Right renal cortex interstitium (tissue), 3 donors: ENCODE measurements at places on chromosomes 6 and 20. TPM values are rescaled to one million over a fixed set of nuclear protein-coding genes. Genes with fewer than 3 reads are reported as not detected.

GRCh38 chr6:48087448-48087847, 23.5 kb downstream of the PTCHD4 start:
- no peak for DNase-seq

GRCh38 chr6:147903321-147903720, 394.8 kb downstream of the SAMD5 start:
- no peak for DNase-seq

DNA sequence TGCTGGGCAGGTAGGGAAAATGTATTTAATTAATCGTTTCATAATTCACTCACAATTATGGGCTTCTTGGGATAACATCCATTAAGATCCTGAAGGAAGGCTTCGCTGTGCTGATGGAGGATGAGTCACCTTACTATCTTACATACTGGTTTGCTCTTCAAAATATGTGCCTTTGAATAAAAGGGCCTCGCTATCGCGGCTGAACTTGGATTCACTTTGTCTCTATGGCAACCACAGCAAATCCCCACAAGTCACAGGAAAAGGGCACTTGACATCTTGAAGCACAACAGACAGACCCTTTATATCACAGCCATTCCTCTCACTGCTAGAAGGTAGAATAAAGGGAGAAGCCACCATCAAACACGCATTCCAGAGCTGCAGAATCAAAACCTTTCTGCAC, 141.3 kb upstream of the MYLIP start:
- DNase-seq, result no peak

GRCh38 chr20:6142348-6142993, 19.6 kb upstream of the FERMT1 start:
- DNase-seq, result no peak

The PACSIN1 gene
- 0.72 TPM for polyA plus RNA-seq

GRCh38 chr6:109762769-109763441, 71.8 kb downstream of the FIG4 start:
- no peak for DNase-seq

The PSORS1C2 gene
- not detected for polyA plus RNA-seq

- DNase-seq, result no peak
Measured at GRCh38 chr20:49833483-49833882, 20.9 kb downstream of the SLC9A8 start.

The SAMD3 gene
- polyA plus RNA-seq, result 0.97 TPM

GRCh38 chr6:15364401-15365037, 118.7 kb downstream of the JARID2 start:
- no peak for DNase-seq

The KHDRBS2 gene
- polyA plus RNA-seq, result 3.0 TPM

DNA sequence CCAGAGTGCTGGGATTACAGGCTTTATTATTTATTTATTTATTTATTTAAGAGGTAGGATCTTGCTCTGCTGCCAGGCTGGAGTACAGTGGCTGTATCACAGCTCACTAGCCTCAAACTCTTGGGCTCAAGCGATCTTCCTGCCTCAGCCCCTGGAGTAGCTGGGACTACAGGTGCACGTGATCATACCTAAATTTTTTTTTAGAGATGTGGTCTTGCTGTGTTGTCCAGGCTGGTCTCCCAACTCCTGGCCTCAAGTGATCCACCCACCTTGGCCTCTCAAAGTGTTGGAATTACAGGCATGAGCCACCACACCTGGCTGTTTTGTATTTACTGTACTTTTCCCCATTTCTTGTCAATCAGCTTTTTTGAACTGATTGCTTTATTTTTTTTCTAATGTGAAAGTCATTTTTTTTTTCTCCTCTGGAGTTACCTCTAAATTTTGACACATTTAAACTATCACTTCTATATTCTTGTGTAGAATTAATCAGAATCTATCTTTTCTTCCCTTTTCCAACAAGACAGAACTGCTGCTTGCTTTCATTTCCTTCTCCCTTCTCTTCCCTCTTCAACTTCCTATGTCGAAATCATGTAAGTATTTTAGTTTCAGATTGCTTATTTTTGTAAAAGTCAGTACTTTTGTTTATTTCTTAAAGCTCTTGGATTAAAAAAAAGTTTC, 12.0 kb downstream of the PANK2 start:
- DNase-seq, result no peak

- no peak for DNase-seq
Measured at GRCh38 chr6:39903656-39904055, 30.6 kb downstream of the MOCS1 start.

DNA sequence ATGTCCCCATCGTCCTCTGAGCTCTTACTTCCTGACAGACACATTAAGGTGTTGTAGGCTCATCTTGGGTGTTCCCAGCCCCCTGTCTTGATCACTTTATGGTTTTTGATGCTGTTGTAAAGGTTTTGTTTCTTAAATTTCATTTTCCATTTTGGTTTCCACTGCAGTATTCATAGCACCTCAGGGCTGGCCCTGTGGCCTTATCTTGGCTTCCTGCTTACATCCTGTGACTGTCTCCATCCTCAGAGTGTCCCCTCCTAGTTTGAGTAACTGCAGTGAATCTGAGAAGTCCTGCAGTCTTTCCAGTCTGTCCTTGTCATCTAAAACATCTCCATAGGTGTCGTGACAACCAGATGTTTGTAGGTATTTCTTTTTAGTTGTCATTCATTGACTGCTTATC, 50.9 kb downstream of the JARID2 start:
- DNase-seq, result no peak

DNA sequence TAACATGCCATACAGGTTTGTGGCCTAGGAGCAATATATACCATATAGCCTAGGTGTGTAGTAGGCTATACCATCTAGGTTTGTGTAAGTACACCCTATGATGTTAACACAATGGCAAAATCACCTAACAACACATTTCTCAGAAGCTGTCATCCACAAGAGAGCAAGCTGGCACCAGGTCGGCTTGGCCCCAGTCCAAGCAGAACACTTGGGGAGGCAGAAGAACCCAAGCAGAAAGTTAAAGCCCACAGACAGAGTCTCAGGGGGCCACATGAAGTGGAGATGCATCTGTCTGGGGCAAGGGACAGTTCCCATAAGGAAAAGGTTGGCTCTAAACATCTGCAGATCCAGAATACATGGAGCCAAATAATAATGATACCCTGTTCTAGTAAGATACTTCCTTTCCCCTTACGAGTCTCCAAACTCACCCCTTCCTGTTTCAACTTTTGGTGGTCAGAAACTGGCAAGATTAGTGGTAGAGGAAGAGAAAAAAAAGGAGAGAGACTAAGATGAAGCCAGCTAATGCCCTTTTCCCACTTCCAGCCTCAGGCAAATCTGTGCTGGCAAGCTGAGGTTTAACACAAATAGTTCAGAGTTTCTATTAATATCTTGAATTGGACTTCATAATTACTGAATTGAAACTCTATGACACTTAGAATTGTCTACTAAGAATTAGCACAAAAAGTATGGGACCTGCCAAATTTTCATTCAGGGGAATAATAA, 29.5 kb downstream of the TCF21 start:
- no peak for DNase-seq

The GPR63 gene
- polyA plus RNA-seq, result 2.8 TPM

GRCh38 chr6:24064832-24065231, 61.2 kb upstream of the NRSN1 start:
- no peak for DNase-seq

DNA sequence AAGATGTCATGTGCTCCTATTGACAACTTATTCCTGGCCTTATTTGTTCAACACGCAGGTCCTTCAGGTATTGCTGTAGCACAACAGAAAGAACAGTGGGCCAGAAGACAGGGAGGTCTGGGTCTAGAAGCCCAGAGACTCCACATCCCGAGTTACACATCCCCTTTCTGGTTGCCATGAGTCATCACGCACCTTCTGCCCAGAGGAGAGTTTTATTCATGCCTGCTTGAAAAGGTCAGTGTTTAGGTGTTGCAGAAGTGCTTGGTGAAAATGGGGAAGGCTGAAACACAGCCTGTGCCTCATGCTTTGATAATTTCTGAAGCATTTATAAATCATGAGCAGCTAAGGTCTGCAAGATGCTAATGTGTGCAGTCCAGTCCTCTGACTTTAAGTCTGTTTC, 256.4 kb downstream of the GMPR start:
- DNase-seq, result no peak

- DNase-seq, result no peak
Measured at GRCh38 chr6:132713352-132714134, at the start of gene VNN1. Gene VNN1, minus strand, starts transcription at chr6:132714055. Its CDS starts 20 bp downstream, at chr6:132714035.

DNA sequence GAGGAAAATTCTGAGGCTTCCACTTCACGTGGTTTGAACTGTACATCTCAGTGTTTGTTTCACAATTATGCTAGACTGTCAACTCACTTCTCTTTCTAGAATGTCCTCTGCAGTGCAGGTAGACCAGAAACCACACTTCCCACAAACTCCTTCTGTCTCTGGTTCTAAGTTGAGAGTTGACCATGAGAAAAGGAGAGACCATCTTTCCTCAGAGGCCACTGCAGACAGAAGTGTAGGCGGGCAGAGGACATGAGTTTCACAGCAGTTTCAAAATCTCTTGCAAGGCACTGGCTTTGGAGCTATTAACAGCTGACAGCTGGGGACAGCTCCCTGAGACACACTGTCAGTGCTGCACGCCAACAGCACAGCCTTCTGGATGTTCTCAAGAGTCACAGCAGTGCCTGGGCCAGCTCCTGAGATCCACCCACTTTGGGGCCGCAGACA, 55.4 kb upstream of the MOXD1 start:
- DNase-seq, result no peak

DNA sequence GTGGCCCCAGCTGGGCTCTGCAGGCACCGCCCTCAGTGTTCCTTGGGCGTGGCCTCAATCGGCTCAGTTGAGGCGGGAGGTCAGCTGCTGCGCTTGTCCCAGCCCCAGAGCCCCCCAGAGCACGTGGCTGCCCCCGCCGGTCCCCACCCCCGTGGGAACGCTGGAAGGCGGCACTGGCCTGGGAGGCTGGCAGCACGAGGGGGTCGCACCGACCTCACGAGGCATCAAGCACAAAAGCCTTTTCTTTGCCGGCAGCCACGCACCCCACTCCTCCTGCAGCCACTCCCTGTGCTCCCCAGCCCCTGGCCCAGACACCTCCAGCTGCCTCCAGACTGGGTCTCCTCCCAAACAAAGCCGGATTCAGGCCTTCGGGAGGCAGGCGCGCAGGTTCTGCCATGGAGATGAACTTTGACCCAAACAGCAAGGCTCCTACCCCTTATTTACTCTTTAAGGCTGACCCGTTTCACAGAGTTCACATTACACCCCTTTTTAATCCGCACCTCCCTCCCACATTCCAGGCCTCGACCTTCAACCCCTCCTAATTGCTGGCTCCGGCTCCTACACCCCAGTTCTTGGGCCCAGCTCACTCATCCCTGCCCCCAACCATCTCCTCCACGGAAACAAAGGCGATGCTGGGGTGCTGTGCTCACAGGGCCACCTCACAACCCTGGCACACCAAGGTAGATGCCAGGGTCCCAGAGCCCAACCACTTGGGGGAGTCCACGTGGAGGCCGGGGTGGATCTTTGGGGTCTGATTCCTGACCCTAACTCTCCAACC, 111.7 kb downstream of the NOL4L start:
- DNase-seq, result no peak

The BNIP5 gene
- polyA plus RNA-seq, result 0.35 TPM

The PLTP gene
- polyA plus RNA-seq, result 131 TPM

GRCh38 chr20:61965606-61966491, 99.8 kb downstream of the TAF4 start:
- DNase-seq, result no peak

DNA sequence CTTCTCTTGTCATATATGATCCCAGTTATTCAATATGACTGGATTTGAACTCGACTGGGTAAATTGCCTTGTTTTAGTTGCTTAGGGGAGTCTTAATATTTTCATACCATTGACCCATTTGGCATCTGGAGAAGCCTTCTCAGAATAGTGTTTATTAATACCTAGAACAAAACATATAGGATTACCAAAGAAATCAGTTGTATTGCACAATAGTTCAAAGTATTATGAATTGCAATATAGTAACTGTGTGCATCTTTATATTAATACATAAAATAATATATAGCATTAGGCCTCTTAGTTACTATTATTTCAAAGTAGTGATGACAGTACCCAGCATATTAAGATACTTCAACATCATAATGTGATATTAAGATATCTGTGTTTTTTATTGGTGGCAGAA, 177.8 kb downstream of the PLCB4 start:
- no peak for DNase-seq

GRCh38 chr6:139753198-139753861, 378.9 kb upstream of the CITED2 start:
- no peak for DNase-seq

GRCh38 chr20:38034961-38035360, 1.4 kb downstream of the RPRD1B start:
- DNase-seq, result no peak

The MLN gene
- 2.0 TPM for polyA plus RNA-seq

DNA sequence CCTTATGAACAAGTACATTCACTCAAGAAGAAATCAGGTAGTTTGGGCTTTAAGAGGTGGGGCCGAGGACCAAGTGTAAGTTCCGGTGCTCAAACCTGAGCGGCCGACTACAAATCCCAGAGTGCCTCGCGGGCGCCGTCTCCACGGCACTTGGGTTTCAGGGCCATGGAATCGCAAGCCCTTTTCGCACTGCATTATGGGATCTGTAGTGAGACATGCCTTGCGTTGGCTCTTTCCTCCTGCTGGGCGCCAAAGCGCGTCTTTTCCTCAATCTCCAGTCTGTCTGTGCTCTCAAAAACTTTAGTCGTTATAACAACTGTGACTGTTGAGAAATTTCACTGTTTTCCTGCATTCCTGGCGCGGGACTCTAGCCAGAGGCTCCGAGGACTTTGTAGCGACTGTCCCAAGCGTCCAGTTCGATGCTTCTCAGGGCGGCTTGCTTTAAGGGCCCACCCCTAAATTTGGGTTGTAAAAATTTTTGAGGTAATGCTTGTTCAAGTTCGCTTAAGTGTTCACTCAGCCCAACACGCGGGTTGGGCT, 408 bp upstream of the FBXO9 start:
- DNase-seq, result peak; percentile 94

DNA sequence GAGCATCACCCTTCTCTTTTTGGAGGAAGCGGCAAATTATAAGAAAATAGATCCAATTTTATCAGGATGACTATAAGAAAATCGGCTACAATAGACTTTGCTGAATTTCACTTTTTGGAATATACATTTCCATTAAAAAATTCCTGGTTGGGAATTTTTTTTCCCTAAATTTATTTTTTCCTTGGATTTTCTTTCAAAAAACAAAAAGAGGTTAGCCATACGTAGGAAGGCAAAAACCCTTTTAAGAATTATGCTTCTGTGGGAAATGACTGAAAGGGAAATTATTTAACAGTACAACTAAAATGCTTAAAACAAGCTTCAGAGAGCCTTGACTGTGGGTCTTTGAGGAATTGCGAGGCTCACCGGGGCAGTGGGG, 86.9 kb downstream of the SLC22A23 start:
- DNase-seq, result no peak

The HCRTR2 gene
- polyA plus RNA-seq, result 0.28 TPM

- no peak for DNase-seq
Measured at GRCh38 chr6:42084889-42085288, 34.6 kb downstream of the TAF8 start.

DNA sequence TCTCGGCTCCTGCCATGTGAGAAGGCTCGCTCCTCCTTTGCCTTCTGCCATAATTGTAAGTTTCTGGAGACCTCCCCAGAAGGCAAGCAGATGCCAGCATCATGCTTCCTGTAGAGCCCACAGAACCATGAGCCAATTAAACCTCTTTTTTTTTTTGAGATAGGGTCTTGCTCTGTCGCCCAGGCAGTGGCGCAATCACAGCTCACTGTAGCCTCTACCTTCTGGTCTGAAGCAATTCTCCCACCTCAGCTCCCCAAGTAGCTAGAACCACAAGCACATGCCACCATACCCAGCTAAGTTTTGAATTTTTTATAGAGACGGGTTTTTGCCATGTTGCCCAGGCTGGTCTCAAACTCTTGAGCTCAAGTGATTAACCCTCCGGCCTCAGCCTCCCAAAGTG, 28.6 kb downstream of the RING1 start:
- no peak for DNase-seq
